ENCODE measurements at places on chromosomes 16 and 17. TPM values are rescaled to one million over a fixed set of nuclear protein-coding genes. Genes with fewer than 3 reads are reported as not detected.

- no peak for DNase-seq
Measured at GRCh38 chr16:15742716-15743115, 92.7 kb downstream of the NDE1 start.

DNA sequence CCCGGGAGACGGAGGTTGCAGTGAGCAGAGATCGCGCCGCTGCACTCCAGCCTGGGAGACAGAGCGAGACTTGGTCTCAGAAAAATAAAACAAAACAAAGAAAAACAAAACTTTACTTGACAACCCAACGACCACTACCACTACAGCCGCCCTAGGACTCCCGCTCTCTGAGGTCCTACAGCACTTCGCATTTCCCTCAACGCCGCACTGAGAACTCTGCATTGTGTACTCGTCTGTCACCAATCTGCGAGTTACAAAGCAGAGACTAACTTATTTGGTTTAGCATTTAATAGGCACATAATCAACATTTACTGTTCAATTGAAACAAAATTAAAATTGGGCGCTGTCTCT, 479 bp upstream of the ZNF207 start:
- no peak for DNase-seq

DNA sequence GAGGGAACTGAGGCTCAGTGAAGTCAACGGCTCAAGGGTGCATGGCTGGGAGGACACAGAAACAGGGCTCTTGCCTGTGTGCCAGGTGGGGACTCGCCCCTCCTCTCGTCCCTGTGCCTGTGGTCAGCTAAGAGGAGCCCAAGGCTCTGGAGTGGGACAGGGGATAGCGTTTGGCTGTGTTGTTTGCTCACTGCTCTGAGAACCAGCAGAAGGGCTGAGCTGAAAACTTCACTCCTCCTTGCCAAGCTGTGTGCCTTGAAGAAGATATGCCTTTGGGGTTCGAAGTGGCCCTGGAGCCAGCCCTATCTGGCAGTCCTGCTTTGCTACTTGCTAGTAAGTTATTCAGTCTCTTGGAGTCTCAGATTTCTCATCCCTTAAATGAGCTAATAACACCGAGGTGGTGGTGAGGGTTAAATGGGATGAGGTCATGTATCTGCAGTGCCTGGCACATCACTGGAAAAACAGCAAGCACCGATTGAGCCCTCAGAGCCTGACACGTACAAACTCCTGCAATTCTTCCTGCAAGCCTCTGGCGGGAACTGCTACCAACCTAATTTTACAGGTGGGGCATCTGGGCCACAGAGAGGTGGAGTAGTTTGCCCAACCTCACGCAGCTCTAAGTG, 17.7 kb downstream of the FOXL1 start:
- DNase-seq, result no peak

GRCh38 chr16:1579214-1579613, 32.7 kb downstream of the IFT140 start:
- DNase-seq, result no peak

DNA sequence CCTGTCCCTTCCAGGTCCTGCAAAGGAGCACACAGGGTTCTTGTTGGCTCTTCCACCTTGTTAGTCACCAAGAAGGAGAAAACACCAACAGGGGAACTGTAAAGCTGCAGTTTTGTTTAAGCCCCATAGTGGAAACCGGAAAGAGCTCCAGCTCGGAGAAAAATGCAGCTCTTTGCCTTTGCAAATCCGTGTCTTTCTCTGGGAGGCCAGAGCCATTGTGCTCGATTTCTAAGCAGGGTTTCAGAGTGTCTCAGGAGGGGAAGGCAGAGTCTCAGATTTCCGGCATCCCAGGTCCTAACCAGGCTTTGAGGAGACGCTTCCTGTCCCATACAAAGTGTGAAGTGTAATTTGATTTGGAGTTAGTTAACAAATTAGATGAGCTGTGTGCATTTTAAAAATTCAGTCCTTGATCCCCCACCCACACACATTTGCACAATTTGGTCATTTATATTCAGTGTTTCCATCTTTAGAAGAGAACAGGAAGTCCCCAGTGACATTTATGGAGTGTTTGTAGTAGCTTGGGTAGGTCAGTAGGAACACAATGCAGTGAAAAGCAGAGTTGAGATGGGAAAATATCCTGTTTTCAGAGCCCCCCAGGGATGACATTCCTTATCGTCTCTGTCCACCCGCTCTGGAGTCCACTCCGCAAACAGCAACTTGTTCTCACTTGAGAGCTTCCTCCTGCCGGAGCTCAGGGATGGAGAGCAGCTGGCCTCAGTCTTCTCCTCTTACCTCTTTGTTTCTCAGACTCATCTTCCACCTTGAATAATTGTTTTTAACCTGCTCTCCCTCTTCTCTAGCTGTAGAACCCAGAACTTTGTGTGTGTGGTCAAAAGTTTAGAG, 331.9 kb downstream of the SEC14L1 start:
- no peak for DNase-seq

- no peak for DNase-seq
Measured at GRCh38 chr16:67084345-67085028, 25.3 kb upstream of the PHAF1 start.

DNA sequence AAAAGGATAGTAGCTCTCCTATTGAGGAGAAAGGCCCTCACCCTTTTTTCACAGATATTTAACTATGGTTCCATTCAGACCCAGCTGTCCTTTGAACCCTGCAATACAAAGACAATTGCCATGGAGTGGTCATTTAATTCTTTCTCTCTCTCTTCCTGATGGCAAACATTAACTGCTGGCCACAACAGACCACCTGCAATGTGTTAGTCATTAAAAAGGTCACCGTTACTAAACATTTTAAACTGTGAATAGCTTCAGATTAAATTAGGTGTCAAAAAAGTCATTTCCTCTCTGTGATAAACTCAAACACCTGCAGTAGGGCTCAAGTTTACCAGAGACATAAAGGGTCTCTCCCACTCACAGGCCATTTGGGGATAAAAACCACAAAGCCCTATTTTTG, 697.2 kb downstream of the TOX3 start:
- DNase-seq, result no peak

DNA sequence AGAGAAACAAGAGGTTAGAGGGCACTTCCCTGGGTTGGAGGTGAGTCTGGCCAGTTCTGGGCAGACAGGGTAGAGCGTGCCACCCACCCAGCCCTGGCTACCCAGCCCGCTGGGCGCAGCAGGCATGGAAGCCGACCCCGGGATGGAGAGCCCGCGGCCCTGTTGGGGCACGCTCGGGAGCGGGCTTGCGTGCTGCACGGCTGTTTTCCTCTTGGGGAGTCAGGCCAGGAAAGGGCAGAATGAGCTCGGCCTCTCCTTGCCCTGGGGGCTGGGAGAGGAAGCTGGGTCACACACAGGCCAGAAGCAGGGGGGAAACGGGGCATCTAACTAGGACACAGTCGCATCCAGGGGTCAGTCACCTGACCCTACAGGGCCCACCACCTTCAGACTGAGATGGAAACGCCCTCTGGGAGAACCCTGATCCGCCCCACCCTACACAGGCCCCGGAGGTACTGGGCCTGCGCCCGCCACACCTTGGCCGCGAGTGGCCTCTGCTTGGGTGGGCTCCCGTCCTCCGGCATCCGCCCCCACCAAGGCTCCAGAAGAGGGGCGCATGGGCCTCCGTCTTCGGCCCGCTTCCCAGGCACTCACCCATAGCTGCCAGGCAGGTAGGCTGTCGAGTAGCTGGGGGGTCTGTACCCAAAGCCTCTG, 1.2 kb downstream of the SOX15 start:
- no peak for DNase-seq

DNA sequence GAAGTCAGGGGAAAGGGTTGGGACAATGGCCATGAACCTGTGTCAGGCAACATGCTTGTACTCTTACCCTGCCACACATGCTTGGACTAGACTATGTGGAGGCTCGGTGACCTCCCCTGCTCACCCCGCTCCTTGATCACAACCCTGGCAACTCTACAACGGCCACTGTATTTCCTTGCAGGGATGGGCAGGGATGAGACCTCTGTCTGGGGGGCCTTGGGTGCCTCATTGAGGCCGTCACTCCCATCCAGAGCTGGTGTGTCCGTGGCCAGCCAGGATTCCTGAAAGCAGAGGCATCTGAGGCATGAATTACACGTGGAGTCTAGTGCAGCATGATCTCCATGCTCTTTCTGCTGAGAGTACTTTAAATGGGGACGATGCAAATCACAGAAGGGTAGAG, 948 bp downstream of the PLA2G15 start:
- DNase-seq, result no peak

- DNase-seq, result no peak
Measured at GRCh38 chr16:79018650-79019429, 581.7 kb downstream of the MAF start.

DNA sequence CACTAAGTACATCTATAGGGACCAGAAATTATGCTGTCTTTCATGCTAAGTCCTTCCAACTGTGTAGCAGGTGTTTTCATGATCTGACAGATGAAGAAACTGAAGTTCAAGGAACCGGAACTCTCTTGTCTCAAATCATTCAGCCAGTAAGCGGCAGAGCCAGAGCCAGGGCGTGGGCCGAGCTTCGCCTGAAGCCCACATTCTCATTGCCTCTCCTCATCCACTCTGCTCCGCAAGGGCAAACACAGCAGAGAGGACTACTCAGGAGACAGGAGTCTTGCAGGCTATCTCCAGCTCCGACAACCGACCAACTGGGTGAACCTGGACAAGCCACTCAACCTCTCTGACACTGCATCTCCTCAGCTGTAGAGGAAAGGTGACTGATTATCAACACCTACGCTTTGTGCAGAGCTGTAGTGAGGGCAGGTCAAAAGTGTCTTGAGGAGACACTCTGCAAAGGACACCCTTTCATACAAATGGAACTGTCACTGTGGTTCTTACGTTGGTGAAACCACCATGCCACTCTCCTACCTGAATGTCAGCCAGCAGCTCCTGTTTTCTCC, 72.9 kb downstream of the CYTH1 start:
- DNase-seq, result no peak

GRCh38 chr16:79295746-79296145, 304.8 kb downstream of the MAF start:
- DNase-seq, result no peak

- no peak for DNase-seq
Measured at GRCh38 chr17:57925361-57925990, 29.7 kb downstream of the CUEDC1 start.

- DNase-seq, result no peak
Measured at GRCh38 chr16:79997257-79997656, 396.7 kb upstream of the MAF start.

DNA sequence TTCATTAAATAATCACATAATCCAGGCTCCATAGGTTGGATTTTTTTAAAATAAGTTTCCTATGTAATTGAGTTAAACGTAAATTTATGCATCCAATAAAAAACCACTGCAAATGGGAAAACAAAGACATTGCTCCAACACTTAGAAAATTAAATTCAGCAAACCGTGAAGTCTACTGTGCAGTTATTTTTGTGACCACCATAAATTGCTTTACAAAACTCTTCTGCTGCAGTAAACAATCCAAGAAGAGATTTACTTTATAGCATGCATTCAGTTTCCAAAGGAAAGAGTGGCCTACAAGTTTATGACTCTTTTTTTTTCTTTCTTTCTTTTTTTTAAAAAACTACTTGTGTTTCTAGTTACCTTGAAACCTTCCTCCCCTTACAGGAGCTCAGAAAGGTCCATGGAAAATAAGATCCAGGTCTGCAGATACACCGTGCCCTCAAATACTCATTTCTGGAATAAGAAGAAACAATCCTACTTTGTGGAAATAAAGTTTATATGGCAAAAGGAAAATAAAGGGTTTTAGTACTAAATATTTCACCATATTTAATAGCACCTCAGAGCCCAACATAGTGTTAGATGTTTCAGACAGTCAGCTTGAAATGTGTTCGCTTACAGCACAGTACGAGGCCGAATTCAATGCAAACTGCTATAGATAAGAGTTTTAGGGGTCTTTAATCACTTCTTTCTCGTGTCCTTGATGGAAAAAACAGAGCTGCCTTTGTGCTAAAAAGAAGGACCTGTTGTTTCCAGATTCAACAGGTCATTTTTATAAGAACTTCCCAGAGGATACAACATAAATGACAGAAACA, 3.2 kb downstream of the HS3ST3A1 start:
- DNase-seq, result no peak

DNA sequence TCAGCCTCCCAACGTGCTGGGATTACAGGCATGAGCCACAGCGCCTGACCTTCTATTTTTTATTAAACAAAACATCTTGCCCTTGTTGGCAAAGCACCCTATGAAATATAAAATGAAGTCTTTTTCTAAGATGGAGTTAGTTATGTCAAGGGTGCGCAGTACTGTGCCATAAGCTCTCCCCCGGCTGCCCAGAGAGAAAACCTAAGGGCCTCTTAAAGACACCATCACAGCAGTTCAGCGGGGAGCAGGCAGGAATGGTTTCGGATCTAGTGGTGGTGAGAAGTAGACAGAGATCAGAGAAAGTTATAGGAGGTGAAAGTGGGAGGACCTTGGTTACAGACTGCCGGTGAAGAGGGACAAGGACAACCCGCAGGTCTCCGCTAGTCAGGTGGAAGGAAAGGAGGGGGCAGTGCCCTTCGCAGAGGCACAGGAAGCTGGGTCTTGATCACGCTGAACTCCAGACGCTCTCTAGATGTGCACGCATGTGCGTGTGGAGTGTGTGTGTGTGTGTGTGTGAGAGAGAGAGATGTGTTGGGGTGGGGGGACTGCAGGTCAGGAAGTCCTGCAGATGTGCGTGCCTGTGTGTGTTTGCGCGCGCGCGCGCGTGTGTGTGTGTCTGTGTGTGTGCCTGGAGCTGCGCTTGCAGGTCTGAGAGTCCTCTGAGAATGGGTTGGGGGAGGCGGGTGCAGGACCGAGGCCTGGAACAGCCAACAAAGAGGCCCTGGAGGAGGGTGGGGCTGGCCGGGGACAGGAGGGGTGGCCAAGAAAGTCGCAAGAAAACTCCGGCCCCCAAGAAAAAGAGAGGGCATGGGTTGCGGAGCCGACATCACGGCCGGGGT, 748 bp upstream of the CMTM3 start:
- peak; percentile 77 for DNase-seq

- no peak for DNase-seq
Measured at GRCh38 chr17:74235040-74235581, 21.7 kb downstream of the TTYH2 start.

- DNase-seq, result no peak
Measured at GRCh38 chr17:74085434-74085833, 118.0 kb upstream of the RPL38 start.

- no peak for DNase-seq
Measured at GRCh38 chr16:16189842-16190241, 33.5 kb downstream of the ABCC6 start.

GRCh38 chr17:72502371-72503341, 381.8 kb downstream of the SOX9 start:
- no peak for DNase-seq

GRCh38 chr17:3002538-3003295, 60.7 kb downstream of the OR1D5 start:
- peak; percentile 36 for DNase-seq

GRCh38 chr17:81916234-81917001, 1.6 kb downstream of the SIRT7 start:
- no peak for DNase-seq

The CLDN7 gene
- 9.6 TPM for total RNA-seq

The CAPNS2 gene
- total RNA-seq, result 0.69 TPM

The HOXB6 gene
- total RNA-seq, result 2.1 TPM

The CSH2 gene
- not detected for total RNA-seq

The RTN4RL1 gene
- not detected for total RNA-seq

The GPRC5C gene
- total RNA-seq, result 49.3 TPM

The HAP1 gene
- total RNA-seq, result 1.5 TPM
